ENCODE measurements at places on chromosomes 3 and 15. TPM values are rescaled to one million over a fixed set of nuclear protein-coding genes. Genes with fewer than 3 reads are reported as not detected.
A peak's percentile ranks its signal among the peaks of the same experiment; 100 is the strongest.

ABHD6 gene
- 22.2 TPM for total RNA-seq

DNA sequence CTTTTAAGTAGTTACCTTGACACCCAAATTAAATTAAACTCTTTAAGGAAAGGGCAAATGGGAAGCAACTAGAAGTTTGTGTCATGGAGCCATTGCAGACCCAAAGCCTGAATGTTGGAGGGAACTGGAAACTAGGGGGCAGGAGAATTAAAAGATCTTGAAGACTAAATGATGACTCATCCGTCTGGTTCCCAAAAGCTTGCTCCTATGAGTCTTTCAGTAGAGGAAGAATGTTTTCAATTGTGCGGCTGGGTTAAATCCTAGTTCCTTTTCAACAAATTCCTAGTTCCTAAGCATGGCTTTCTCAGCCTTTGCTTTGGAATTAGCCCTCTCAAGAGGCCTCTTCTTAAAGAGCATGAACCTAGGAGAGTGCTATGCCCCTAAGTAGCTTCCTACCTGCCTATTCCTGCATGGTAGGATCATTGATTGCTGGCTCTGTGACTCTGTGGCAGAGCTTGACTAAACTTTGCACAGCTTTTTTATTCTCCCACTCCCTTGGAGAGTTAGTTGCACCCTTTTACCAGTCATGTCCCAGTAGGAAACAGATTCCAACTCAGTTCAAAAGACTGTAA lies 17.7 kb downstream of the CLEC3B start:
- H3K4me1 ChIP-seq = no peaks in the 10 kb centered on the region
- H3K27ac ChIP-seq = peak overlapping the region; percentile 21
- H3K4me3 ChIP-seq = no peak overlapping the region
- DNase-seq = no peak
- peaks cover 2% of the 10 kb centered on the region for H3K27me3 ChIP-seq

DNA sequence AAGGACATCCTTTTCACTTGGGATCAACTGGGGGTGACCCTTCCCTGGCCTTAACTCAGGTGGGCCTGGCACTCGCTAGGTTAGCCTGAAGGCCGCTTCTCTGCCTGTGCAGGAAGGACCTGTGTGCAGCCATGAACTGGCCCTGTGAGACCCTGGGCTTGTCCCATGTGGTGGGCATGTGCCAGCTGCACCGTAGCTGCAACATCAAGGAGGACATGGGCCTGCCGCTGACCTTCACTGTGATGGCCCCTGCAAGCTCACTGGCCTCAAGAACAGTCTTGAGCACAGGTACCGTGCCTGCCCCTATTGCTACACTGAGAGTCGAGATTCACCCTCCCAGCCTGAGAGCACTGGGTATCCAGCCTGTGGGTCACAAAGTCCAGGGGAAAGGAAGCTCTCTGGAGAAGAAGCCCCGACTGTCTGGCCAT lies 43.0 kb downstream of the SAXO2 start:
- DNase-seq = no peak
- H3K4me1 ChIP-seq = no peaks in the 10 kb centered on the region
- no peaks in the 10 kb centered on the region for H3K27me3 ChIP-seq
- H3K4me3 ChIP-seq = no peak overlapping the region
- no peak overlapping the region for H3K27ac ChIP-seq

DNA sequence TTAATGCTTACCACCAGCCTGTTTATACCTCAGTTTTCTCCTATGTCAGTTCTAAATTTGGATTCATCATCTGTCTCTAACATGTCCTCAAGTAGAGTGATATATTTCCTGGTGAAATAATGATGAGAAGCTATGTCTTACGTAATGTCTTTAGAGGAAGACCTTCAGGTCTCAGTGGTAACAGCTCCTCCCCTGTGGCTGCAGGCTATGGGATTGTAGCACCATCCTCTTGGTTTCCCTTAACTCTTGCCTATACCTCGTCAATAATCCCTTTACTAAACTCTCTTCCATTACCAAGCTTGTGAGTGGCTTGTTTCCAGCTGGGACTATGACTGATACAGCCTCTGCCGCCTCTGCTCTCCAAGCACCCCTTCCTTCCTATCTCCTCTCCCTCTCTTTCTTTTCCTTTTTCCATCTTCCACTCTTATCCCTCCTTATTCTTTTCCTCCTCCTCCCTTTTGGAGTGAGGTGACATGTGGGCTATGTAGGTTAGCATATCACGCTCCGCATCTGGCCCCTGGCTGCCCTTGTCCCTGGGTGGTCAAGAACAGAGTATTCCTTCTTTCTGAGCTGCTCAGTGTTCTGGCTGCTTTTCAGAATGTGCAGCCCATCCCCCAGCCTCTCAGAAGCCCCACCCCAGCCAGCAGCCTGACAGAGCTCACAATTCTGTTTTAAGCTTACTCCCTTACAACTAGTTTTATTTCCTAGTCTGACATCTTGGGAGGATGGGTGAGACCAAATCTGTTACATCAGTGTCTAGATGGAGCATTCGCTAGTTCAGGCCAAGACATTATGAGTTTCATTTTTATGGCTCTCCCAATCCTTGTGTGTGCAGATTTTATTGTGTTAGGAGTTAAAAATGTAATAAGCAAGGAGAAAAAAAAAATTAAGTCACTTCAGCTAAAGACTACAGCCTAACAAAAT lies 75.0 kb upstream of the RNU6-1 start:
- no peak overlapping the region for H3K4me3 ChIP-seq
- peak overlapping the region; percentile 64 for H3K27ac ChIP-seq
- no peaks in the 10 kb centered on the region for H3K27me3 ChIP-seq

ZNF660 gene
- 2.0 TPM for total RNA-seq

MUSTN1 gene
- total RNA-seq = 6.9 TPM

- no peaks in the 10 kb centered on the region for H3K36me3 ChIP-seq
- DNase-seq = no peak
These were observed 17.6 kb upstream of the EPHB3 start for GRCh38 chr3:184543843-184544512.

DNA sequence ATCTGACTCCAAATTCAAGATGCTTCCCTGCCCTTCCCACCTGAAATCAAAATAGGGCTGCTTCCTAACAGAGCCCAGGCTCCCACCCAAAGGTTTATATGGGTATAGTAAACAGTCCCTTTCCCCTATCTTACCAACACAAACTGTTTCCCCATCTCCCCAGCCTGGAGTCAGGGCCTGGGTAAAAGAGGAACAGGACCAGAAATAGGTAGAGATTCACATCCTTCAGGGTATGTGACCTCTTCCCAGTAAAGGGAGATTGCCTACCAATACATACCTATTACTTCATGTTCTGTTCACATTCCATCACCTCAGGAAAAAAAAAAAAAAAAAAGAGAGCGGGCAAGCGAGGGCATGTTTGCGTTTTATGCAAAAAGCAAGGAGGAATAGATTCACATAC lies 9.7 kb upstream of the SHF start:
- H3K4me3 ChIP-seq = no peak overlapping the region
- H3K27ac ChIP-seq = no peak overlapping the region
- no peak for DNase-seq
- no peaks in the 10 kb centered on the region for H3K27me3 ChIP-seq
- no peaks in the 10 kb centered on the region for H3K4me1 ChIP-seq

DNA sequence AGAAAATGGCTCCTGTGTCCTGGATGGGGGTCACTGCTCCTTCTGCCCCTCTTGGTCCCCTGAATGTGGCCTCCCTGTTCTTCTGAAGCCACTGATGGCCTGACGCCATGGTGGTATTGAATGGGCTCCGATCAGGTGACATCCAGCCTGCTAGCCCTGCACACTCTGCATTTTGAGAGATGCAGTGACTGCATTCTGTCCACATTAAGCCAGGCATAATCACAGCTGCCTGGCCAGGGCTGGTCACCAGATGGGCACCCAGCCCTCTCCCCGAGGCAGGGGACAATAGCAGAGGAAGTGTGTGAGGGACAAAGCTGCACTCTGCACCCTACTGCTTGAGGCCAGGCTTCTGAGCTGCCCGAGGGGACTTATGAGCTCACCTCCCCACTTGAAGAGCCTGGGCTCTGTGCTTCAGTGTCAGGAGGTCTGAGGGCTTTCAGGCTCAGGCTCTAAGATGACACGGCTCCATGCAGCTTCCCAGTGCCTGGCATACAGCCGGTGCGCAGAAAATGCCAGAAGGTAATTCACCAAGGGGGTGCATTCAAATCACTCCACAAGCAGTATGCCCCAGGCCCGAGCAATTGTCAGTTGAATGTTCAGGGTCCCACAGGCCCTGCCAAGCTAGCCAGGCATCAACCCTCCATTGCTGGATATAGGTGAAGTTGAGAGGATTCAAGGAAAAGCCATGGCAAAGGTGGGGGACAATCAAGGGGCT lies 56.8 kb downstream of the WNT7A start:
- no peaks in the 10 kb centered on the region for H3K4me1 ChIP-seq
- no peaks in the 10 kb centered on the region for H3K36me3 ChIP-seq
- no peak for DNase-seq
- H3K27me3 ChIP-seq = no peaks in the 10 kb centered on the region

SLC22A14 gene
- total RNA-seq = 0.29 TPM

DNA sequence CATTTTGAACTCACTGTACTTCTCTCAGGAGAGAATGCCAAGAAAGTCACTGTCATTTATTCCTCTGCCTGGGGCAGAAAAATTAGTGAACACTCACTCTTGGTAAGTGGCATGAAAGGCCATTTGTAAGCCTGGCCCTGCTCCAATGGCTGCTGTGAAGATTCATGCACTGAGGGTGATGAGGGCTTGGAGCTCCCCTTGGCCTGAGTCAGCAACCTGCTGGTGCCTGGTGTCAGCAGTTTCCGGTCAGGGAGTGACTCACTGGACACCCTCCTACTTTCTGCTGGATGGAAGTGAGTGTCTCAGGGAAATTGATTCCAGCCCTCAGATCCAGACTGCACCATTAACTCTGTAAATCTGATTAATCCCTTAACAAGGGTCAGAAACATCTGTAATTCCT lies 37.6 kb downstream of the TRA2B start:
- H3K36me3 ChIP-seq = no peaks in the 10 kb centered on the region
- no peaks in the 10 kb centered on the region for H3K27me3 ChIP-seq
- H3K4me3 ChIP-seq = no peak overlapping the region
- H3K4me1 ChIP-seq = no peaks in the 10 kb centered on the region
- H3K27ac ChIP-seq = no peak overlapping the region

DNA sequence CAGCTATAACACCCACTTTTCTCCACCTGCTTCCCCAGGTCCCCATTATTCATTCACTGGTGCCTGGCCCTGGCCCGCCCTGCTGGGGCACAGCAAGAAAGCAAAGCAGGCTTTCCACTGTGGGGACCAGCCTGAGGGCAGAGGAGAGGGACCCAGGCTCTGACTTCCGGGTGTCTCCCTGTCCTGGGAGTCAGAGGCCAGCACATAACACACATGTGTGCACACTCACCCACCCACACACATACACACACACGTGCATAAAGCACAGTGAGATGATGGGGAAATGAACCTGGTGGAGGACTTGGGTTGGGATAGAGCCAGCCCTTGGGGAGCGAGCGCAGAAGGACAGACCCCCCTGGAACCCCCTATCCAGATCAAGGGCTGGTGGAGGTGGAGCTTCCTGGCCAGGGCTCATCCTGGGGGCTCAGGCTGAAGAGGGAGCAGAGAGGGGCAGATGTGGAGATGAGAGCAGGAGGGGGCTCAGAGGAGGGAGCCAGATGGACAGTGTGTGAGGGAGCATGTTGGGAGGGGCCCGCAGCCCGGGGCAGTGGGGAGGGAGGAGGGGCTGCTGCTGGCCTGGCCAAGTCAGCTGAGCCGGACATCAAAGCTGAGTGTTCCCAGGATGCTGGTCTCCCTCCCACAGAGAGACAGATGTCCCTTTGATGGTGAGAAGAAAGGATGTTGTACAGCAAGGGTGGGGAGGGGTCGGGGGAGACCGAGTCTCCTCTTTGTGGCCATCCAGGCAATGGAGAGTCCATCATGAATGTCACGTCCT lies 78.2 kb downstream of the LINGO1 start:
- H3K36me3 ChIP-seq = no peaks in the 10 kb centered on the region
- DNase-seq = no peak
- no peaks in the 10 kb centered on the region for H3K4me1 ChIP-seq
- H3K27ac ChIP-seq = no peak overlapping the region
- H3K27me3 ChIP-seq = no peaks in the 10 kb centered on the region
- no peak overlapping the region for H3K4me3 ChIP-seq

GRCh38 chr3:43733459-43734384 lies 43.0 kb downstream of the ABHD5 start:
- no peak overlapping the region for H3K4me3 ChIP-seq
- H3K27ac ChIP-seq = no peak overlapping the region
- DNase-seq = no peak
- no peaks in the 10 kb centered on the region for H3K36me3 ChIP-seq
- no peaks in the 10 kb centered on the region for H3K27me3 ChIP-seq

DNA sequence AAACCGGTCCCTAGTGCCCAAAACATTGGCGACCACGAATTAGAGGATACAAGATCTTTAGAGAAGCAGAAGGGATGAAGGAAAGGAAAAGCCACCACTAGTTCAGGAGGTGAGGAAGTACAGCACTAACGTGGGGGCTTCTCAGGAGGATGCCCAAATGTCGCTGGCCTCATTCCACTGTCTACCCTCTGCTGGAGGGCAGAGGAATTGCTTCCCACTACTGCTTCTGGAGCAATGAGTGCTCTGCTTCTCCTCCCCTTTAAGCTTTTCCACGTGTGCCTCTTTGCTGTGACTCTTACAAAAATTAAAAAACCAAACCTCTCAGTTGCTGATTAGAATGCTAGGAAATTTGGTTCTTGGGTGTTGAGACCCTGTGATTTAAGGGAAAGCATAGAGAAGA lies 281.3 kb downstream of the CLSTN2 start:
- no peak for DNase-seq
- H3K27ac ChIP-seq = no peak overlapping the region
- no peaks in the 10 kb centered on the region for H3K4me1 ChIP-seq
- no peak overlapping the region for H3K4me3 ChIP-seq
- no peaks in the 10 kb centered on the region for H3K27me3 ChIP-seq

GRCh38 chr3:113594066-113594465 lies 61.7 kb downstream of the SIDT1 start:
- H3K27ac ChIP-seq = no peak overlapping the region
- no peaks in the 10 kb centered on the region for H3K36me3 ChIP-seq
- no peak overlapping the region for H3K4me3 ChIP-seq
- DNase-seq = no peak
- H3K4me1 ChIP-seq = no peaks in the 10 kb centered on the region

DNA sequence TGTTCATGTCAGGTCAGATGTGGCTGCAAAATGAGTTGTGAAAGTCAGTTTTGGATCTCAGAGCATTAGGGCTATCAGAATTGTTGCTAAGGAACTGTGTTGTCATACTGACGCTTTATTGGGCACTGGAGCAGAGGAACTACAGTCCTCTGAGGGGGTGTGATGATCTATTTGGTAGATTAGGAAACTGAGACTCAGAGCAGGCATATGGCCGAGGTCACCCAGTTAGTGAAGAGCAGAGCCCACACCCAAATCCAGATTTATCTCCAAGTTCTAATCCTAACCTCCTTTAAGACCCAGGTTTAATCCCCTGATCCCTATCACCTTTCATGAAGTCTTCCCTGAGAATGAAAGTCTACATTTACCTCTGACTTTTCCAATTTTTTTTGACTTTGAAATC lies 25.6 kb upstream of the GLCE start:
- no peaks in the 10 kb centered on the region for H3K36me3 ChIP-seq
- no peak overlapping the region for H3K4me3 ChIP-seq
- no peaks in the 10 kb centered on the region for H3K27me3 ChIP-seq
- no peak overlapping the region for H3K27ac ChIP-seq

Measured in breast epithelium (tissue), 4 donors.